ENCODE measurements at places on chromosomes 1 and 21.
A peak's percentile ranks its signal among the peaks of the same experiment; 100 is the strongest.

DNA sequence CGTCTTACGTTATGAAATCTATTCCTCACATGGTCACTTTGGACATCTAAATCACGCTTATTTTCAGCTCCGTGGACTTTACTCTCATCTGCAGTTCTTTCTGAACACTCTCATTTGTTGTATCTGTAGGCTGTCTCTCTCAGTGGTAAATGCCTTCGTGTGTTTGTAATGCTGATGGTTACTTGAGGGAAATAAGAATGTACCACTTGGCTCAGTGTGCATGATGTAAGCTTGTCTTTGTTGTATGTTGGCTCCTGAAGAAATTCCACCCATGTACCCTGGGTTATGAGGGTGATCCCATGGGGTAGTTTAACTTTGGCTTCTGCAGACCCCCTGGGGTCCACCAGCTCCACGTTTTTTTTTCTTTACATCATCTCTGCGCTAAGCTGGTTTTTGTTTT is 378.4 kb downstream of the SETD4 start:
- DNase-seq = no peak

- no peak for DNase-seq
Observed at GRCh38 chr1:110490791-110491451, 28.1 kb downstream of the KCNA10 start.

DNA sequence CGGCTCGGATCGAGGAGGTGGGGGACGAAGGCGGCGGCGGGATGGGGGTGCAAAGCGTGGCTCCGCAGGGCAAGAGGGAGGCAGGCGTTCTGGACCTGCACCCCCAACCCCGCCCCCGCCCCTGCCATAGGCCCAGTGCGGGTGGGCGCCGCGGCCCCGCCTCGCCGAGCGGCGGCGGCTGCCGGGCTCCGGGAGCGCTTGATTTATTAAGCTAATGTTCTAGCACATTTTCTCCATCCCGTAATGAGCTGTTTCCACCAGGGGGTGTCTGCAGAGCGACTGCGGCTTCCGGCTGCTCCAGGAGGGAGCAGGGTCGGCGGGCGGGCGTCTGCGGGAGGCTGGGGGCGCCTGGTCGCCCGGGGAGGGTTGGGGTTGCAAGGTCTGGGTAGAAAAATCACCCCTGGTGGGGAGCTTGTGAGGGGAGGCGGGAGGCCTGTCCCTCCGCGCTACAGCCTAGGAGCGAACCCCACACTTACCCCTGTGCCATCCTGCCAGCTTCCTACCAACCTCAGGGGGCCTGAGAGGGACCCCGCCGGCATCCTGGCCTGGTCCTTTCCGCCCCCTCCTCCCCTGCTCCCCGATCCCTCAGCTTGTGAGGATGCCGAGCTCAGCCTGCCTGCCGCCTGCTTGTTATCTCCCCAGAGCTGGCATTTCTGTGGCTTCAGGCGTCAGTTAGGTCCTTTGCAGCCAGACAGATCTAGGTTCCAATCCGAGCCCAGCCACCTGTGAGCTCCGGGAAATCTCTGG is 48.5 kb upstream of the ACOT11 start:
- DNase-seq = peak; percentile 44

DNA sequence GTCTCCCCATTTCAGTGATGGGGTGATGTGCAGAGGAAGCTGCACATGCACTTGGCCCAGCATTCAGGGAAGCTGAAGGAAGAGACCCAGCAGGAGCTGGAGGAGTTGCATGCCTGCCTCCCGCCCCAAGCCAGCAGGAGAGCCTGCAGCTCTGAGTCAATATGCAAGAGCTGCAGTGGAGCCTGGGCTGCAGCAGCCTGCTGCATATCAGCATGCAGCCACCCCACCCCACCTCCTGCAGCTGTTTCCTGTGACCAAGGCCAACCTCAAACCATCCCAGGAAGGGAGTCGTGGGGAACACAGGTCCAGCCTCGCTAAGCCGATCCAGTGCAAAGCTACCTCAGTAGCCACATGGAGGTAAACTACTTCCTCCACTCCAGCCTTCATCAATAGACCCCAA is 18.9 kb downstream of the AGT start:
- DNase-seq = no peak

- DNase-seq = no peak
Observed at GRCh38 chr21:19993268-19993667, 1004.9 kb upstream of the NCAM2 start.

DNA sequence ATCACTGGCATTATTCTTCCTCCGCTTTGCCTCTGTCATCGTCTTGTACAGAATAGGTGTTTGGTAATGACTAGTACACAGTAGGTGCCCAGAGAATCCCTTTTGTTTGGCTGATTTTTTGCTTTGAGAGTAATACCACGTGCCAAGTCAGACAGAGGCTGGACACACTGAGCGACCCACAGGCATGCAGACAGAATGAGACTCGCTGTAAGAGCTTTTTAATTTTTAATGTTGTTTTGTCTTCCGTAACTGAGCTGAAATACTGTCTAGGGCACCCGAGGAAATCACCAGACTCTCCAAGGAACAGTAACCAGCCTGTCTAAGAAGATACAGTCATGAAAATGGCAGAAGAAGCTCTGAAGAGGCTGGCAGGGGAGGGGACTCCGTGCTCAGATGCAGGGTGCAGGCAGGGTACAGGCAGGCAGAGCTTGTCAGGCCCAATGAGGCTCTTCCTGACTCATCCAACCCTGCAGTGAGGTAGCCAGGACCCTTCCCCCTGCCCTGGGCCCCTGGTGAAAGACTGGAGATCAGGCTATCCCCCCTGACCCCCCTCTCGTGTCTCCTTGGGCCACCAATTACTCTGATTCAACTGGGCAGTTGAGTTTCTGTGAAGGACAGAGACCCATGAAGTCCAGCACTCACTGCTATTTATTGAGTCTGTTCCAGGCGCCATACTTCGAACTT is 60.1 kb upstream of the ECE1 start:
- DNase-seq = no peak

- no peak for DNase-seq
Observed at GRCh38 chr21:15309721-15310120, 244.9 kb upstream of the NRIP1 start.

DNA sequence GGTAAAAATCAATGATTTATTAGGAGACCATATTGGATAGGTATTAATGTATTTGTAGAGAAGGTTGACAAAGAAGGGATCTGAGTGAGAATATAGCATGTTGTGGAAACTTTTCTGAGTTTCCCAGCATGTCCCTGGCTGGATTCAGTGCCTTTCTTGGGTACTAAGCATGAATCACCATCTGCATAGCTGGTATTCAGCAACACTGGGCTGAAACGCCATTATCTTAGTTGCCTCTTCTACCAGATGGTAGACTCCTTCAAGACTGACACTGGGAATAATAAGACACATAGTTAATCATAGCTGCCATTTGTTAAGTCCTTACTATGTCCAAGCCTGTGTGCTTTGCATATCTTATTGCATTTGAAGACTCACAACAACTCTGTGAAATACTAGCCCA is 45.5 kb downstream of the ATP5PF start:
- no peak for DNase-seq

GRCh38 chr1:77220687-77221463 is 1.6 kb upstream of the PIGK start:
- no peak for DNase-seq

DNA sequence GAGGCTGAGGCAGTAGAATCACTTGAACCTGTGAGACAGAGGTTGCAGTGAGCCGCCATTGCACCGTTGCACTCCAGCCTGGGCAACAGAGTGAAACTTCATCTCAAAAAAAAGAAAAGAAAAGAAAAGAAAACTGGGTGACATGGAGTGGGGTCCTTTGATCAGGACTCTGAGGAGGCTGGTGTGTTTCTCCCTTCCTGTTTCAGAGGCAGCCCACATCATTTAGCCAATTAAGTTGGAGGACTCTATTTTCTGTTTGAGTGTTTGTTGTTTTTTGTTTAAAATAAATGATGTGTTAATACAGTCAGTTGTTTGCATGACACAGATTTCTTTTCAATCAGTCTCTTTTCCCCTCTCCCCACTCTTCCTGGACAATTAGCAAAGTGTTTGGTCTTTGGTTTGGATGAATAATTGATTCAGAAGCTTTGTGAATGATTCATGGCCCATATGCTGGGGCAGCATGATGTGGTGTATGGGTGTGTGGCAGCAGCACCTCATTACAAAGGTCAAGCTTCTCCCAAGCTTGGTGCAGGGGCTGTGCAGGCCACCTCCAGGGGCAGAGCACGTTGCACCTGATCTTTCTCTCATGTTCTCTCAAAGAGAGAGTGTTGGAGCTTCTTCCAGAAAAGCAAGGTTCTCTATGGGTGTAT is 48.8 kb downstream of the CACNA1E start:
- no peak for DNase-seq

DNA sequence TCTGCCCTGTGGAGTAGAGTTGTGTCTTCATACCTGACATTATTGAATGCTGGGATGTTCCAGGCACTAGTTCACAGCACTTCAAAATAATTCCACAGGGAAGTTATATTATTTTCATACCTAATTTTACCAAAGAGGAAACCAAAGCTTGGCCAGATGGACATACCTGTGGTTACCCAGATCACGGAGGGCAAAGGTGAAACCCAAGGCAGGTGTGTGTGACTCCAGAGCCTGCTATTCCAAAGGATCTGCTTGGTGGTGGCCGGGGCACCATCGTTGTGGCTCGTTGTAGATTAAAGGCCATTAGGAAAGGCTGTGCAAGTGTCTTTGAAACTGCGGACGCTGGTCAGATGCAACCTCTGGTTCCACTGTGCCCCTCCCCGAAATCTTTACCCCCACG is 108.6 kb downstream of the ZBTB18 start:
- no peak for DNase-seq

DNA sequence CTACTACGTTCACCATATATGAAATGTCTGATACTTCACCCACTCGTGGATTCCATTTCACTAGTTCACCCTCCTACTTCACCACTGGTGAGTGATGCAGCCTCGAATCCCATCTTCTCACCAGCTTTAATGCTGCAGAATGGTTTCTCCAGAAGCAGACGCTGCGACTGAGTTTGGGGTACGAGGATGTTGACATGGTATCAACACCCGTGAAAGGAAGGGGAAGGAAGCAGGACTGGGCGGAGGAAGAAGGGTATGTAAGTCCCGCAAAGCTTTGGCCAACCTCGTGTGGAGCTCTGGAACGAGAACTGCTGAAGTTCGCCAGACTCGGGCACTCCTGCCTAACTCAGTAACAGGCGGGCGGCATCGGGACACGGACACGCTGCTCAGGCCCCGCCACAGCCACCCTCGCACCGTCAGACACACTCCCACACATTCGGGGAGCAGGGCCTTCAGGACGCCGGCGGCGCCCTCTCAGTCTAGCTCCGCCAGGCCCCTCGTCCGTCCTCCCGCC is 833 bp upstream of the DIP2A start:
- DNase-seq = no peak

GRCh38 chr1:94980582-94981574 is 54.0 kb upstream of the CNN3 start:
- no peak for DNase-seq

DNA sequence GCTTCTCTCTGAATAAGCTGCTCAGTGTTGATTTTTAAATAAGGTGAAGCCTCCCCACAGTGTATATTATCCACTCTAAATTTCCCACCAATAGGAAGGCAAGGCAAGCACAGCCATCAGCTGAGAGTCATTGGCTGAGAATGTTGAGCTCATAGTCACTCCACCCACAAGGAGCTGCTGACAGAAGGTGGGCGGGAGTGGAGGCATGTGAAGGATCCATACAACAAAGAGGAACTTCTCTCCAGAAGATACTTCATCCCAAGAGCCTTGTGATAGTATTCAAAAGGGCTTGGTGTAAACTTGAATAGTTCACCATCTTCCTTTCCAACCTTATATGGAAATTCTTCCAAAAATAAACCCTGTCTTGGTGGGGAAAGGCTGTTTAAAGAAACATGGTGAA is 42.8 kb downstream of the SAMD13 start:
- DNase-seq = no peak

GRCh38 chr1:212328248-212328647 is 43.0 kb downstream of the PPP2R5A start:
- DNase-seq = no peak

GRCh38 chr21:32093646-32094462 is 185.0 kb downstream of the MIS18A start:
- no peak for DNase-seq

GRCh38 chr1:154614901-154615300 is 6.9 kb upstream of the ADAR start:
- no peak for DNase-seq

DNA sequence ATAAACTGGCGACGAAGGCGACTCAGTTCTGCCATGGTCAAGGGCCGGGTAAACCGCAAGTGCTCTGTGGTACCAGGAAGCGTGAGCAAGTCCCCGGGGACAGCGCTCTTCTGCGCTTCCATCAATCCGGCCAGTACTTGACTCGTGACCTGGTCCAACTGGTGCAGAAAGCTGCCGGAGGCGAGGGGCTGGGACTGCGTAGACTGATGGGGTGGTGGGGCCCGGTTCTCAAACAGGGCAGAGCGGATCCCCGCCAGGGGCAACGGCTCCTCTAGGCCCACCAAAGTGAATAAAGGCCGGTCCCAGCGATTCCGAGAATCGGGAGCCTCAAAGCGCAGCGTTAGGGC is 852 bp downstream of the KTI12 start:
- DNase-seq = peak; percentile 31

GRCh38 chr1:179601093-179601492 is 9.5 kb downstream of the TDRD5 start:
- no peak for DNase-seq

DNA sequence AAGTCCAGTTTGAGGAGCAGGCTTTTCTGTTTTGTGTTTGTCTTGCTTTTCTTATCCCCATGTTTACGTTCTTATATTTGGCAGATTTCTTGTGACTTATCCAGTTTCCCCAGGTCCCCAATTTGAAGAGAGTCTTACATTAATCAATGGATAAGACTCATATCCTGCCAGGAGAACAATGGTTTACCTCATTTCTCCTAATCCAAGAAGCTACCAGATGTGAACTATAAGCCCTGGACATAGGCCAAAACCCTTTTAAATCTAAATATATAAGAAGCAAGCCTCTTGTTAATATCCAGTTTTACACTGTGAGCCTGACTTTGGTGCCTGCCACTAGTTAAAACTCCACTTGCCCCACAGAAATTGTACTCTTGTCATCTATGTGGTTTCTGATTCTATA is 15.1 kb upstream of the COP1 start:
- no peak for DNase-seq

GRCh38 chr1:176559474-176559873 is 96.5 kb downstream of the PAPPA2 start:
- no peak for DNase-seq

DNA sequence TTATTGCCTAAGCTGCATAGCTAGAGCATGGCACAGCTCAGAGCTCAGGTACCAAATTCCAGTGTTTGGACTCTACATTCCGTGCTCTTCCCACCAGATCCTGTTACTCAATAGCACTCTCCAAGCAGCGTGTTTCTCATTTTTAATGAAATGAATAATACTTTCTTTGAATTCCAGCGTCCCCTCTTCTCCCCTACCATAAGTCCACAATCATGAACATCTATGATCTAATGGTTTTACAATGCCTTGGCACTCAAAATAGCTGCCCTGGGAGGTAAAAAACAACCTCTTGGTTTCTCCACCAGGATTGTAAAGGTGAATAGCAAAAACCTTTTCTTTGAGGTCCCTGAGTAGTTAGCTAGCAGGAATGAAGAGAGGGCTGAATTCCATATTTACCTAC is 480.0 kb upstream of the PKN2 start:
- no peak for DNase-seq

GRCh38 chr1:202278751-202279150 is 63.0 kb downstream of the UBE2T start:
- DNase-seq = no peak

GRCh38 chr1:117970252-117970651 is 40.7 kb downstream of the WDR3 start:
- no peak for DNase-seq
